ENCODE measurements at places on chromosomes 11 and 22.

GRCh38 chr11:64604458-64605243 is 13.6 kb downstream of the SLC22A12 start:
- no peak for DNase-seq

GRCh38 chr11:96960476-96960875 is 570.7 kb downstream of the JRKL start:
- DNase-seq = no peak

DNA sequence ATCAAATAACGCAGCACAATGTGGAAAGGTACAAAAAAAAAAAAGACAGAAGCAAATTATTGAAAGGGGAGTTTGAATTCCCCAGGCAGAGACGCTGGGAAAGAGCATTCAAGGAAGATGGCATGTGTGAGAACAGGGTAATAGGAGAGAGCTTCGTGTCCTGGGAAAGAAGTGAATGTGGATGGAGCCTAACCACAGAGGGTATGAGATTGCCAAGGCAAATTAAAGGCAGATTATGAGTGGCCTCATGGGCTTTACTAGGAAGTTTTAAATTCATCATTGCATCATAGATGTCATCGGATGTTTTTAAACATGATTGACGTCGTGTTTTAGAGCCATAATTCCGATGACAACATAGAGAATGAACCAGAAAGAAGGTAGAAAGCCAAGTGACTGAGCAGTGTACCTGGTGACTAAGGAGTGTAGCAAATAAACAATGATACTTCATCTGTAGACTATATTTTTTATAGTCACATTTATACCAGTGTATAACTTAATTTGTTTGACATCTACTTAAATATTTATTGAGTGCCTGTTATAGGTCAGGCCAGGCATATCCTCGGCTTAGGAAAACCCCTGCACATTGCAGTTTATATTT is 151.4 kb downstream of the MSANTD4 start:
- DNase-seq = no peak

GRCh38 chr11:125498521-125498920 is 2.5 kb upstream of the FEZ1 start:
- no peak for DNase-seq

GRCh38 chr11:35654711-35655110 is 7.9 kb upstream of the TRIM44 start:
- no peak for DNase-seq

DNA sequence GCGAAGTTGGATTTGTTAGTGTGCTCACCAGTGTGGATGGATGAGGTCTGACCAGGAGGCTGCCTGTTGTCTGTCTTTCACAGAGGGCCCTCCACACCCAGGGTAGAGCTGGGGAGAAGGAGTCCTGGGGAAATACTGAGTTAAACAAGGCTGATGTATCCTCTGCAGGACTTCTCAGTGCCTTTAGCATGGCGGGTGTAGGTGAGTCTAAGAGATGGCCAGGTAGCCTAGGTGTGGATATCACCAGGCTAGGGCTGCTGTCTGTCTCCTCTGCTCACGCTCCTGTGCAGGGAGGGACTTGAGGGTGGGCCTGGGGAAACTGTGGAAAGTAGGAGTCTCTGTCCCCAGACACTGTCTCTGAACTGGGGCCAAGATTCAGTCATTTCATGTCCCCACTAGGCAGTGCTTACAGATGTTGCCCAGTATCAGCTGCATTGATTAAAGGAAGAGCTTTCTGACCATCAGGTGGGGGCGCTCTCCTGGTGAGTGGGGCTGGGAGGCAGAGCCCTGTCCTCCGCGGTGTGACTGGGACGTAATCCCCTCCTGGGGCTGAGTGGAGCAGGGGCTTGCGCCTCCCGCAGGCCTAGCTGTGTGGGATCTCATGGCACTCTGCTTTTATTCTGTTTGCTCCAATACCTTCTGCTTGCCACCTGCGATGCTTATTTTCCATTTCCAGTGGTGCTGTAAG is 35.5 kb upstream of the CCDC188 start:
- DNase-seq = no peak

- no peak for DNase-seq
Observed at GRCh38 chr11:62130283-62131169, 6.7 kb downstream of the INCENP start.

- no peak for DNase-seq
Observed at GRCh38 chr22:26768952-26769351, 111.6 kb downstream of the MIAT start.

GRCh38 chr11:83693306-83693992 is 407.3 kb upstream of the CCDC90B start:
- peak; percentile 43 for DNase-seq

DNA sequence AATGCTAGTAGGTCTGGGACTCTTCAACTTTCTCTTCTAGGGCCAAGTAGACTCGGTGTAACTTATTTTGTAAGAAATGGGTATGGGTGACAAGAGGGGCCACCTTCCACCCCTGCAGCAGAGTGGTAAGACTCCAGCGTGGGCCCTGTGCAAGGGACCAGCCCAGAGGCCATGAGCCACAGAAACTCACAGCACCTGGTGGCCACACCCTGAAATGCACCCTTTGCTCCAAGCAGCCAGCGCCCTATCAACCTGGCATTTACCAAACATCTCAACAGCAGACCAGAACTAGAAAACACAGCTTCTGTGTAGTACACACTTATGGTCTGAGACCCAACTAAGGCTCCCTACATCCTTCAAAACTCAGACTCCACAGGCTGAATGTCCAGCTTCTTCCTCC is 5.7 kb downstream of the CDCA5 start:
- DNase-seq = peak; percentile 83

- no peak for DNase-seq
Observed at GRCh38 chr11:27722117-27722952, 22.1 kb upstream of the BDNF start.

DNA sequence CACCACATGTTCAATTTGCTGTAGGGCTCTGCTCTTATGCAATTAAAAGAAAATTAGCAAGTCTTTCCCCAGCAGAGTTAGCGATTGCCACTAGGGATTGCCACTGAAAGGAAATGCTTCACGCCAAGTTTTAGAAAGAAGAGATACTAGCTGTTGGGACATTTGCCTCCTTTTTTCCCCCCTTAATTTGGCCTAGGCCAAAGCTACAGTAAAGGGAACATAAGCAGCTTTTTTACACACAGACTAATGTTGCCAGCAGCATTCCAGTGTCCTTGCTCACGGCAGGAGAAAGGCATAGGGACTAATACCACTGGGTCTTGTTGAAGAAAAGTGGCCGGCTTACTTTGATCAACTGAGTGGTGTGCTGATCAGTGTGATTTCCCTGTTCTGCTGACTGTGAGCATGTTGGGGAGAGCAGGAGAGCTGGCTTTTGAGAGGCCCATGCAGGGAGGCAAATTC is 71.2 kb downstream of the PHF21A start:
- no peak for DNase-seq

DNA sequence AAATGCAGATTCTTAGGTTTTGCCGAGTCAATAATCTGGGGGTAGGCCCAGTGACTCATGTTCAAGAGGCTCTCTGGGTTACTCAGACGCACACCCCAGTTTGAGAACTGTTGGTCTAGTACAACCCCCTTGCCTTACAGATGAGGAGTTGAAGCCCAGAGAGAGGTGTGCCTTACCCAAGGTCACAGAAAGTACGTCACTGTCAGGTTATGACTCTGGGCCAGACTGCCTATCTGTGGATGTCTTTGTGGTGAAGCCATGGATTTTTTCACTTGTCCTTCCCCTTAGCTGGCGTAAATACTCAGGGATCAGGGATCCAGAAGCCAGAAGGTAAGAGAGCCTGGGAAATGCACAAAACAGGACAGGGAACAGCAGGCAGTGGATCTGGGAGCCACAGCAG is 25.2 kb upstream of the NECTIN1 start:
- DNase-seq = no peak

Data from small intestine (tissue), 16 donors.